ENCODE measurements at places on chromosomes 6 and 20. TPM values are rescaled to one million over a fixed set of nuclear protein-coding genes. Genes with fewer than 3 reads are reported as not detected.

SRSF12 gene
- 3.2 TPM for total RNA-seq

DNA sequence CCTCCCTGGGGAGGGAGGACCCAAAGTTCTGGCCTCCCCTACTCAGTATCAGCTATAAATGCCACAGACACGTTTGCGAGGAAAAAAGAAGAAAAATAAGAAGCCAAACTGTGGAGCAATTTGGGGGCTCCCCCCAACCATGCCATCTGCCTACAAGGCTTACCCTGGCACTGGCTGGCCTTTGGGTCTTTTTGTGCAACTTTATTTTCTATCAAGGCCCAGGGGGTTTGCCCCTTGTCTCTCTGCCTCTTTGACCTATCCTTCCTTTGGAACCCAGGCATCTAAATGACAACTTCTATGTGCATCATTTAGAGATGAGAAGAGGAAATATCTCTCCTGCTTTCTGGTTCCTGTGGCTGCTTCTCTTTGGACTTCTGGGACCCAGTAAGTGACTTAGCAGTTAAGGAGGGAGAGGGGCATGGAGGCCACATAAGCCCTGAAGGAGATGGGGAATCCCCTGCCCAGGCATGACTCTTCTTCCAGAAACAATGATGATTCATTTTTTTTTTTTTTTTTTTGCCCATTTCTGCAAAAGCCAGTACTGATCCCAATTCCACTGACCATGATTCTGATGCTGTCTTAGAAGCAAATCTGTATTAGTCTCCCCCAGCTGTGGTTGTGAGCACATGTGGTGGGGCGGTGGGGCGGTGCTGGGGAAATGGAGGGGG is at the start of gene MUC22:
Gene MUC22, plus strand, starts transcription at position 82 of the 668 bp plus-strand sequence. Its CDS starts 233 bp downstream, at position 315.
- no peak for DNase-seq

DNA sequence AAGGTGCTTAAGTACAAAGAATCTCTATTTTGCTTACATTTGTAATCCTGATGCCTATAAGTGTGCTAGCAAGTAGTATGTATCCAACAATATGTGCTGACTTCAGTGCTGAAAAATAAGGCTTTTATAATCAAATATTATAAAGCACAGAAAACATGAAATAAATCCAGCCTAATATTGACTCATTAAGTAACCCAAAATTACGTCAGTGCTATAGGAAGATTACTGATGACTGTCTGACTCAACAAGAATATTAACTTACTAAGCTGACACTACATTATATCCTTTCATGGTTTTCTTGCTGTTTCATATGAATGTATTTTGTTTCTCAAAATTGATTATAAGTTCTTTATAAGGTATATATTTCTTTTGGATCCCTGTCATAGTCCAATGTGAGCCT is 76.1 kb downstream of the ME1 start:
- DNase-seq: no peak

GRCh38 chr20:17012546-17013226 is 214.2 kb upstream of the PCSK2 start:
- DNase-seq: no peak

GRCh38 chr6:49915035-49915434 is 48.7 kb upstream of the CRISP1 start:
- DNase-seq: no peak
